Fibroblast of skin of right quadriceps (primary cell): ENCODE measurements at places on chromosomes 1 and 21.

DNA sequence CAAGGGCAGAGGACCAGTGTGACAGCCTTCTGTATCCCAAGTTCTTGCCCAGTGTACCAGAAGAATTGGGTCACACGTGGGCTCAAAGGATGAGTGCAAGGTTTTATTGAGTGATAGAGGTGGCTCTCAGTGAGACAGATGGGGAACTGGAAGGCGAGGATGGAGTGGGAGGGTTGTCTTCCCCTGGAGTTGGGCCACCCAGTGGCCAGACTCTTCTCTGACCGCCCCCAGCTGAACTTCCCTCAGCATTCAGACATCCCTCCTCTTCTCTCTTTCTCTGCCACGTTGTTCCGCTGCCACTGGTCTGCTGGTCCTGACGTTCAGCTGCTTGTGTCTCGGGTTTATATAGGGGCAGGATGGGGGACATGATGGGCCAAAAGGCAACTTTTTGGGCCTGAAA lies 150.1 kb upstream of the IVNS1ABP start:
- no peak for DNase-seq

DNA sequence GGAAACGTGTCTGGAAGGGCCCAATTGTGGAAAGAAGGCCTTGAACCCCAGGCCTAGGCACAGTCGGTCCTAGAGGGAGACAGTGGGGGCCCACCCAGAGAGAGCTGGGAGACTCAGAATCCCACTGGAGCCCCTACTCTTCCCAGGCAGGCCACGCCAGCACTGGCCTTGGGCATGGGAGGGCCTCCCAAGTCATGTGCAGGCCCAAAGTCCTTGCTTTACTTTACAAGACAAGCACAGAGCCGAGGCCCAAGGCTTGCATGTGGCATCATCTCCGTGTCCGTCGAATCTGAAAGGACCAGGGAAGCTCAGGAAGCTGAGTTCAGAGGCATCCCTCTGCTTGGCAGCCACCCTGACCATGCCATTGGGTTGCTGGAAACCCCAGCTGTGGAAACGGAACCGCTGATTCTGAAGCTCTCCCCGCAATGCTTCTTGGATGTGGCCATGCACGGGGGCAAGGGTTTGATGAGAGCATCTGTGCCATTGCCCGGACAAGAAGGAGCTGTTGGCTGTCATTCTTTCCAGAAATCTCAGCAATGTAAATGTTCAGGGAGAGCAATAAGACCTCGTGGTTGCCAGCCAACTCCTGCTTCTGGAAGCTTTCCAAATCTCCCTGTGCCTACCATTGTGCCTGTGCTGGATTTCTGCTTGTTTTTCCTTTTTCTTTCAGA lies 32.8 kb downstream of the ABCG1 start:
- no peak for DNase-seq

- DNase-seq: no peak
Observed at GRCh38 chr1:176733661-176734060, 270.7 kb downstream of the PAPPA2 start.

- DNase-seq: no peak
Observed at GRCh38 chr1:111768023-111768422, 12.3 kb downstream of the DDX20 start.

GRCh38 chr1:240776237-240776636 lies 164.3 kb upstream of the GREM2 start:
- DNase-seq: no peak

DNA sequence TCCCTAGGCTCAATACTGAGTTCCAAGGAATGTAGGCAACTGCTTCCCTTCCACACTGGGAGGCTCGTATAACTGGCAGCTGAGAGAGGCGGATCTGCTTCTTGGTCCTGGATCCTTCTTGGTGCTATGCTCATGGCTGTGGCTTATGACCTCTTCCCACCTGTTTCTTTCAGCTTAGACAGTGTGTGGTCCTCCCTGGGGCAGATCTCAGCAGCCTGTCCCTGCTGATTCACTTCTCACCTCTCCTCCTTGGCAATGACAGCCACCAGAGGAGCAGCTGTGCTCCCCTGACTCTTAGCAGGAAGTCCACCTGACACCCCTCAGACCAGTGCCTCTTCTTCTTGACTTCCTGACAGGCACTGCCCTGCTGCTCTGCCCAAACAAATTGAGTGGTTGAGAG lies 75.1 kb upstream of the PTGFRN start:
- no peak for DNase-seq

DNA sequence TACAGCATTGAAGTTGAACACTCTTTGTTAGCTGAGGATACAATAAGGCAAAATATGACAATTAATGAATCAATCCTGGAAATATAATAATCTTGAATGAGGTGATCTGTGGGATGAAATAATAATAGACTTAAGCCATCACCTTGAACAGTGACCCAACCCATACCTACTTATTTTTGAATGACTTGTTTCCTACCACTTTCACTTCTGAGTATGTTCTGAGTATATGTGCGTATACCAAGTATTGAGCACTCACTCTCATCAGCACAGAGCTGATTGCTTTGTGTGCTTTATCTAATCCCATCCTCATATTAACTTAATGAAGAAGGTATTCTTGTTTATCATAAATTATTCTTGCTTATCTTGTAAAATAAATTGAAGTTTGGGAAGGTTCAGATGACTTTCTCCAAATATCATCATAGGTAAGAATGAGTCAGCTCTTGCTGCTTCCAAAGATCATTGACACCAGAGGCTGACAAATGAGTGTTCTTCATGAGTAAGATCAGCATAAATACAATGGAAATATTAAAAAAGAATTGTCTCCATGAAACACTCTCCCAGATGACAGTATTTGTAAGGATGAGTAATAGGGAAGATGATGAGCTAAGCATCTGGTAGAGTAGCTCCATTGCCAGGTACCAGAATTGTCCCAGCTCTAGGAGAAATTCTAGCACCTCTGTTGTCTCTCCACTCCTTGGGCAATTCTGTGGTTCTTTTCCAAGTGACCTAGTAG lies 198.1 kb upstream of the KIAA0040 start:
- DNase-seq: no peak

GRCh38 chr1:222084996-222085395 lies 343.1 kb upstream of the DUSP10 start:
- DNase-seq: peak; percentile 52

GRCh38 chr1:244074559-244075171 lies 23.6 kb downstream of the ZBTB18 start:
- DNase-seq: no peak

DNA sequence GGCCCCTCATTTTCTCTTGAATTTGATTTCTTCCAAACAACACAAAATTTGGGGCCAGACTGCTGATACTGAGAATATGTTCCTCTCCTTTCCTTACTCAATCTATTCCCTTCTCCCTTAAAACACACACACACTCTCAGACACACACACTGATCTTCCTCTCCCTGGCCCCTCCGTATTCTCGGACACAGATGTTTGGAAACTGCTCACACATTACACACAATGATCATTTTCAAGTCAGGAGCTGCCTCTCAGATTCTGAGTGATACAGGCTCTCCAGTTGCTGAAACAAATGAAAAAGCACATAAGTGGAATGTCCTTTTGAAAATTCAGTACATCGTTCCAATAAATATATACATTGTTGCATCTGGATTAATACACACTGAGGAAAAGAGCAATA lies 161.3 kb downstream of the CLEC20A start:
- no peak for DNase-seq

- DNase-seq: no peak
Observed at GRCh38 chr1:233631810-233632405, 18.0 kb downstream of the KCNK1 start.

DNA sequence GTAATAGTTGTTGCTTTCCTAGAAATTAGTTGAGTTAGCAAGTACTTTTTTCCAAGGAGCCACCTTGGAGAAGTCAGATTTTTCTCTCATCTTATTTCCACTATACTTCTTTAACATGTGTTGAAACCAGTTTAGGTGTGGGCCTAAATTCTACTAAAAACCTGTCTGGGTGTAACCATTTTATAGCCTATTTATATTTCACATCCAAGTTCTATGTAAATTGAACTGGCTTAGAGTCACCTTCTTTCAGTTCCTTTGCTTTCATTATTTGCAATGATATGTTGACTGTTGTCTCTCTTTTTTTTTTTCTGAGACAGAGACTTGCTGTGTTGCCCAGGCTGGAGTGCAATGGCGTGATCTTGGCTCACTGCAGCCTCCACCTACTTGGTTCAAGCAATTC lies 195.6 kb downstream of the CLEC20A start:
- DNase-seq: no peak

DNA sequence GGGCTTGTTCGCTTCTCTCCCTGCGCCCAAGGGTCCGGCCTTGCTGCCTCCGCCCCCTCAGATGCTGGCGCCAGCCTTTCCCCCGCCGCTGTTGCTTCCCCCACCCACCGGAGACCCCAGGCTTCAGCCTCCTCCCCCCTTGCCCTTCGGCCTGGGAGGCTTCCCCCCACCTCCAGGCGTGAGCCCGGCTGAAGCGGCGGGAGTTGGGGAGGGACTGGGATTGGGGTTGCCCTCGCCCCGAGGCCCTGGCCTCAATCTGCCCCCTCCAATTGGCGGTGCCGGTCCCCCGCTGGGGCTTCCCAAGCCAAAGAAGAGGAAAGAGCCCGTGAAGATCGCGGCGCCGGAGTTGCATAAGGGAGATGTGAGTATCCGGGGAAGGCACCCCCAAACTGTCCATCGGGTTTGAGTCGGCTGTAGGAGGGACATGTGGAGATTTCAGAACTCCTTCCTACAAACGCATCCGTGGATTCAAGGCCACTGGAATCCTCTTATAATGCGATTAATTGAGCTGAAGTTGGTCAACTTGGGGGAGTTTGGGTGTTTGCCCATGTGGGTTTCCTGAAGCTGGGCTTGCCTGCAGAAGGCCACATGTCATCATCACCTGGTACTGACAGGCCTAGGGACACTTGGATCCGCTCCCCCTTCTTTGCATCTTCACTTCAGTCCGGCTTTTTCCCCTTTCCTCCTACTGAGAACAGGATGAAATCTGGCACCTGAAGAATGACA lies 707 bp downstream of the PRCC start:
- DNase-seq: no peak

- no peak for DNase-seq
Observed at GRCh38 chr1:48222501-48223242, at the start of gene SLC5A9. SLC5A9 (plus strand) TSS chr1:48222716; CDS start chr1:48222737, 21 bp downstream.

- no peak for DNase-seq
Observed at GRCh38 chr1:155451199-155451598, 111.4 kb downstream of the ASH1L start.

- DNase-seq: no peak
Observed at GRCh38 chr1:3852711-3853485, 4.1 kb downstream of the CEP104 start.

- peak; percentile 62 for DNase-seq
Observed at GRCh38 chr1:174769961-174770549, 229.7 kb upstream of the CACYBP start.

- DNase-seq: no peak
Observed at GRCh38 chr1:43885279-43885801, 48.3 kb upstream of the ARTN start.

- peak; percentile 51 for DNase-seq
Observed at GRCh38 chr1:15758343-15758931, at the start of gene FBLIM1. FBLIM1 (plus strand) TSS chr1:15758795; CDS start chr1:15764984, 6,189 bp downstream.

DNA sequence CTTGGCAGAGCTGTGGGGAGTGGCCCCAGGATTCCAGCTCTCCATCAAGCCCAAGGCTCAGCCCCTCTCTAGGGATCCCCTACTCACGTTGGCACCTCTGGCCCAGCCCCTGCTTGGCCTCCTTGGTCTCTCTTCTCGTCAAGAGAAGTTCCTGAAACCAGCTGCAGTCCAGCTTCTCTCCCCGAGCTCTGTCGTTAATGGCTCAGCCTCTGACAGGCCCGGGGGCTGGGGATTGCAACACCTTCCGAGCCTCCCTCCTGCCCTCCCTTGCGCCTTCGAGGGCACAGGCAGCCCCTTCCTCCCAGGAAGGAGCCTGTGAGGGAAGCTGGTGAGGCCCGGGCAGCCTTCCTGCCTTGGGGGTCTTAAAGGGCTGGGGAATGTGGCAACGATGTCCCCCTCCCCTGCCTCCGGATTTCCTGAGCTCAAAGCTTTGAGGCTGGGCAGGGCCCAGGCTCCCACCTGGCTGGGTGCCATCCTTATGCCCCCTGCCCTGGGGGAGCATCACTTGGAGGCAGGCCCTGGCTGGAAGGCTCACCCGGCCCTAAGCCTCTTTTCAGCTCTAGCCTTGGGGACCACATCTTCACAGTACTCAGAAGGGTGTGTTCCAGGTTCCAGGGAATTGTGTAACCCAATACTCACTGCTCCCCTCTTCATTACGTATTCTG lies at the start of gene CSF3R:
Gene CSF3R (minus strand): TSS at position 190 of the 665 bp plus-strand sequence. CDS start 3,417 bp downstream, outside the sequence.
- no peak for DNase-seq

- no peak for DNase-seq
Observed at GRCh38 chr21:41024746-41025254, 143.2 kb upstream of the BACE2 start.

GRCh38 chr21:46552274-46552673 lies 52.6 kb downstream of the S100B start:
- DNase-seq: no peak

DNA sequence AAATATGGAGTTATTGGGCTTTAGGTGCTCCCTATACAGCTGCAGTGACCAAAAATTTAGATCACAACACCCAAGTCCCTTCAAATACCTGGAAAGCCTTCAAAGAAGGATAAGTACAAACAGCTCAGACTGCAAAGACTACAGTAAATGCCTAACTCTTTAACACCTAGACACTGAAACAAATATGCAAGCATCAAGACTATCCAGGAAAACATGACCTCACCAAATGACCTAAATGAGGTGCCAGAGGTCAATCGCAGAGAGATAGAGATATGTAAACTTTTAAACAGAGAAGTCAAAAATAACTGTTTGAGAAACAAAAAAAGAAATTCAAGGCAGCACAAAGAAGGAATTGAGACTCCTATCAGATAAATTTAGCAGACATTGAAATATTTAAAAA lies 753.8 kb upstream of the B3GALT2 start:
- DNase-seq: no peak

DNA sequence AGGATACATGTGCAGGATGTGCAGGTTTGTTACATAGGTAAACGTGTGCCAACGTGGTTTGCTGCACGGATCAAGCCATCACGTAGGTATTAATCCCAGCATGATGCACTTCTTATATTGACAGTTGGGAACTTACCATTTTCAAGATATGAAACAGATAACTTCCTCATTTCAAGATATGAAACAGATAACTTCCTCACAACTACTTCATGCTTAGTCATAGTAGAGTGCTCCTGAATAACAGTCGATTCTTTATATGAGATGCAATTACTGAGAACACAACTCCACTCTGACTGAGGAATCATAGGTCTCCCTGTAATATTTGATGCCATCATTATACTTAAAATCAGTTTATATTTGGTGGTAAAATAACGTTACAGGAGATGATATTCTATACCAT lies 1124.3 kb downstream of the AMY1C start:
- DNase-seq: no peak

DNA sequence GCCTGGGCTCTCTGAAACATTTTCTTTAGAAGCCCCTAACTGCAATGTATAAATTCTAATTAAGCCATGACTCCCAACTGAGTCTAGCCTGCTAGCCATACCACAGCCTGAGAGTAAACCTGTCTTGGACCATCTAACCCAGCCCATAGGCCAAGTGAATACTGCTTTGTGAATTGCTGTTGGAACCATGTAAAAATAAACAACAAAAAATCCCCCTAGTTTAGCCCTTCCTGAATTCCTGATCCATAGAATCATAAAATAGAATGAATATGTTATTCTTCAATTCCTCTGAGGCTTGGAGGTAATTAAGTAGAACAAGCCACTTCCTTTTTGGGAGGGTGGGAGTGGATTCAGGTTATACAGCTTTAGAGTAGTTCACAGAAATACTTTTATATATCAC lies 1496.4 kb downstream of the MRPL39 start:
- peak; percentile 50 for DNase-seq

GRCh38 chr1:21518774-21519455 lies 9.7 kb downstream of the ALPL start:
- no peak for DNase-seq
